NCI-H446 (cell line): ENCODE measurements at places on chromosomes 7 and 10.

DNA sequence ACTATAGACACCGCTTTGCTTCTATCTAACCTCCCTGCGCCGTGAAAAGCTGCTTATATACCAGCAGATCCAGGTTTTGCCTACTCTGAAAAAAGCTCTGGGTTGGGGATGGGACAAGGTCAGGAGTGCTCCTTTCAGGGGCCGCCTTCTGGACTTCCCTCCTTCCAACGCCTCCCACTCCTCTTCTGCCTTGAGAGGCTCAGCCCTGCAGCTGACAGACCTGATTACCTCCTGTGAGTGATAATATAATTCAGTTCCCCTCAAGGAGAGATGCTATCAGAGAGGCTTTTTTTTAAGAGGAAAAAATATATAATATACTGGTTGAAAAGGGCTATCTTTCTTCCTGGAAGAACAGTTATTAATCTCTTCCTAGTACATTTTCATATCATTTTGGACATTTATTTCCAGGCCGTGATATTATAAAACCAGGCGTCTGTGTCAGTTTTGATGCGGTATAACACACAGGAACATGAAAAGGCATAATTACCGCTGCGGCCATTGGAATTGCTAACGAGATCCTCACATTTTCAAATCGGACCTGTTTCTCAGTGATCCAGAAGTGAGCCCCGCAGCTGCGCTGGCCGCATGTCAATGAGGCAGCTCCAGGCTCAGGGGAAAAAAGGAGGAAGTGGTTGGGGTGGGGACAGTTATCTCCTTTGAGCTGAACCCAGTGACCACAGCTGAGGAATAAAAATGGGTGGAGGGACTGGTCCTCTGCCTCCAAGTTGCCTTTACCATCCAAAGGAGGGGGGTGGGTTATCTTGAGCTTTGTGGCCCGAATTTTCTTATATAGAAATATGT is 457.1 kb downstream of the TYW1 start:
- DNase-seq = no peak

DNA sequence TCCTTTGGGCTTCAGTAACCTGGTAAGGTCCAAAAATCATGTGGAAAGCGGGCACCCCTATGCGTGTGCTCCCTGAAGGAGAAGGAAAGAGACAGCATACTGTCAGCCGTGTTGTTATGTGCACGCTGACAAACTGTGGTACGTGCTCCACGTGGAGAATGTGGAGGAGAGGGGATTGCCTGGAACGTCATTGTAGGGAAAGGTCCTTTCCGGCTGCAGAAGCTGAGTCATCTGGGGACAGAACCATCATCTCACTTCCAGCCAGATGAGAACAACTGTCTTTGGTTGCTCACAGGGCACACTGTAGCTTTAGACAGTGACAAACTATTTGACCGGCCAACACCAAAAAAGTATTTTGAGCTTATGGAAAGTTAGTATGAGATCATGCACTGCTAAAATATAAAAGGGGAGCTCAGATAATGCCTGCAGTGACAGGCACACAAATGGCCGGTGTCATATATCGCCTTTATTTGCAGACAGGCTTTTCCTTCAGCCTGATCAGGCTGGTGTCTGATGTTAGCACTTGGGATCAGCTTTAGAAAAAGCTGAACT is 38.8 kb upstream of the GRB10 start:
- DNase-seq = no peak

DNA sequence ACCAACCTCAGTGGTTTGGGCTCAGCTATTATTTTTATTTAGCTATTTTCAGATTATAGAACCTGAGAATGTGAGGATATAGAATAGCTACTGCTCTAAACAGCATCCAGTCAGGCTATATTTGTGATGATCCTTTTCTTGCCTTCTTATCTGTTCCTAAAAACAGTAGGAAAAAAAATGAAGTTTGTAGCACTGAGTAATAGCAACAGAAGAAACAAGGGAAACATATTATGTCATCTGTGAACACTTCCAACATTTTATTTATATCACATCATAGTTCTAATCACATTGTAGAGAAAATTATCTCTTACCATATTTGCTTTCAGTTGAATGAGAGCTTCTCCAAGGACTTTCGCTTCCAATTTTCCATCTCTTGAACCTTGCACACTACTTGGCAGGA is 229.6 kb upstream of the PTPRZ1 start:
- no peak for DNase-seq

GRCh38 chr7:1727812-1728570 is 57.9 kb downstream of the ELFN1 start:
- no peak for DNase-seq

DNA sequence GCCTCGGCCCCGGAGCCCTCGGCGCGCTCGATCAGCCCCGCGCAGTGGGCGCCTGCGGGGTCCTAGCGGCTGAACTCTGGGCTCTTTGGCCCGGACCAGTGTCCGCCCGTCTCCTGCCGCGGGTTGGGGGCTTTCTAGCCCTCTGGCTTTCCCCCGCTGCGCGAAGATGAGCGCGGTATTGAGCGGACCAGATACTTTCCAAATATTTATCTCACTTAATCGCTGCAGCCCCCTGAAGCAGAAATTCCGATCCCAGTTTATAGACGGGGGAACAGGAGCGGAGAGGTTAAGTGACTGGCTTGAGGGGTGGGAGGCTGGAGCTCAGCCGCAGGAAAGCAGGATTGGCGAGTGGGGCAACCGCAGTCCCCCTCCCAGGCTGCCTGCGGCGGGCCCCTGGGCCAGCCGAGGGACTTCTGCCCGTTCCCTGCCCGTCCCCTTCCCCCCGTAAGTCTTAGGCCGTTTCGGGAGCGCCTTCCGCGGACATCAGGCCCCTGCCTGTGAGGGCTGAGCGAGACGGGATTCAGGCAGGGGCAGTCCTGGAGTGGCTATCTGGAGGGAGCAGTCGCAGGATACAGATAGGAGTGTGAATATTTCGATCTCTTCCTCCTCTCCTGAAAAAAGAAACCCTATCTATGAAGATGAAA is 565 bp downstream of the STRIP2 start:
- no peak for DNase-seq

- no peak for DNase-seq
Measured at GRCh38 chr7:159229683-159230475, 85.2 kb upstream of the VIPR2 start.

DNA sequence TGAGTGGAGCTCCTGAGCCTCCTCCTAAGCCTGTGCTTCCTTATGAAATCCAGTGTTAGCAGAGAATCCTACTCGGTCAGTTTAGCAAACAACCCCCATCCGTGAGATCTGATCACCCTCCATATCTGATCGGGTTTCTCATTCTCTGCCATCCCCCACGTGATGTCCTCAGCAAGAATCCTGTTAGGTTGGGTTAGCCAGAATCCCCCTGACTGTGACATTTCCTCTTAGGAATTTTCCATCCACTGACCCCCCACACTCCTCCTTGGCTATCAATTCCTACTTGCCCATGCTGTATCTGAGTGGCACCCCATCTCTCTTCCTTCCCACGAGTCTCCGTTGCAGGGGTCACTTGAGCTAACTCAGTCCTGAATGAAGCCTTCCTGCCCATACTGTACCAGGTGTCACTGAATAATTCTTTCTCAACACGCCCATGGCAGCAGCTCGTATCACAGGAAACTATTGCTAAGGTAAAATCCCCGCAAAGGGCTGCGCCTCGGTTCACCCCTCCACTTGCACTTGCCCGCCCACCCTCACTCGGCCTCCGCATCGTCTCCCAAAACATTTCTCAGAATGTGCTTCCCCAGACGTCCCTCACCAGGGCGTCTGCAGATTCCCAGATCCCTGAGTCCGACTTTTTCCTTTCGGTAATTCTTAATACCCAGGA is 44.1 kb downstream of the MYOF start:
- no peak for DNase-seq

- no peak for DNase-seq
Measured at GRCh38 chr7:36614959-36615358, 109.3 kb downstream of the AOAH start.

DNA sequence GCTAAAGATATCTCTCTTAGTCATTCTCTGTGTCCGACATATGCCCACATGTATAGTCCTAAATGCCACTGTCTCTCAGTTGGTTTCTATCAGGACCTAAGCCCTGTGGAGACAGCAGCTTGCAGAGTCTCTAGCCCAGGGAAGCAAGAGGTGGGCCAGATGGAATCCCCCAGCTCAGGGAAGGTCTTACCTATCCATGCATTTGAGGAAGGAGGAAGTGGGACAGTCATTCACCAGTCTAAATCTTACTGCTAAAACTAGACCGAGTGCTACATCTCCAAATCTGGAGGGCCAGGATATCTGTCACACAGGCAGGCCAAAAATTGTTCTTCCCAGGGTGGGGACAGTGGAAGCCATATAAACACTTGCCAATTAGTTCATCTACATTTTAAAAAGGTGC is 26.4 kb upstream of the HERPUD2 start:
- DNase-seq = no peak

DNA sequence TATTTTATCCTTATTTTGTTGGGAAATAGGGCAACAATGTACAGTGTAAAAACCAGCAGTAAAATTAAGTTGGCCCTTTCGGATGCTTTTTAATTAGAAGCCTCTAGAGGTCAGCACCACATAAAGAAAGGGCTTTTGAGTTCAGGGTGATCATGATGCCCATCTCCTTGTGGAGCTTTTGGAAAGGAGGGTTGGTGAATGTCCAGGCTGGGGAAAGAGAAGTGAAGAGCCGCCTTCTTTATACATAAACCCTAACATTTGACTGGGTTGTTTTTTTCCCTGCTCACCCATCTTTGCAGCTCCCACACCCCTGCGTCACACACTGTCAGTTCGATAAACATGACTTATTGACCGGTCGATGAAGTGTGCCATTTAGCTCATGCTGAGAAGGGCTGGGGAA is 29.8 kb downstream of the MTURN start:
- DNase-seq = peak; percentile 74

- no peak for DNase-seq
Measured at GRCh38 chr10:1788401-1788800, 51.1 kb upstream of the ADARB2 start.

DNA sequence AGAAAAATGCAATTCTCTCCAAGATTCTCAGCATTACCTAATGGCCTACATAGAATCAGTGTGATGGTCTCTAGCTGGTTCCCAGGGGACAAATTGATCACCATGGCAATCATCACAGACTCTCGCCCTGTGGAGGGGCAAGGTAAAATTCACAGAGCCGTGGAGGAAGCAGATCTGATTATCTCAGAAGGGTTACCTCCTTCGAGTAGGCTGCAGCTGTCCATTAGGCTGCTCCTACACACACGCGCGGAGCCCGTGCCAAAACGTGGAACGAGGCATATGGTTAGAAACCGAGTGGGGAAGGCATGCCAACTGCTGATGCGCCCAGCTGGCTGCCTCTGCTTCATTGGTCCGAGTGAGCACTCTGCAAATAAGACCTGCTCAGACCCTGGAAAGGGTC is 52.8 kb upstream of the PTER start:
- peak; percentile 87 for DNase-seq

DNA sequence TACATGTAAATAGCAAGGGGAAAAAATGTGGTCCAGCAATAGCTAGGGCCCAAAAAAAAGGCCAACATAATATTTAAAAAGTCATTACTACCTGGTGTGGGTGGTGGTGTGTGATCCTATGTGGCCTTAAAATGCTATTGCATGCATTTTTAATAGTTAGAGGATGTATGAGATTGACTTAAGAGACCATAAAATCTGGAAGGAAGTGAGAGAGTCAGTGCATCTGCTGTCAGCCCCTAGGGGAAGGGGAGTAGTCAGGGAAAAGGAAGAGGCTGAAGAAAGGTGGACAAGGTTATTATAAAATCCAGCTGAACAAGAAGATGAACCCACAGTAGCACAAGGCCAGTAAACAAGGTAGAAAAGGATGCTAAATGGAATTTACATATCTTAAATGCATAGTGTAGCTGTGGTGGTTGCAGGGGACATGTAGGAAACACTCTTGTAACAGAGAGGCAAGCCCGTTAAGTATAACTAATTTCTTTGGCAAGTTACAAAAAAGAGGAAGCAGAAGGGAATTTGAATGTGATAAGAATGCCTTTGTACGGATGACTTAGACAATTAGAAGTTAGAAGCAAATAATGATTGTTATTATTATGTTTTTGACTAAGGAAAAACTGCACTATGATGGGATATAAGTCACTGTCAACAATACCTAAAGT is 11.9 kb upstream of the NDUFA5 start:
- DNase-seq = no peak

- peak; percentile 44 for DNase-seq
Measured at GRCh38 chr7:142478479-142479220, 220.8 kb upstream of the PRSS58 start.

DNA sequence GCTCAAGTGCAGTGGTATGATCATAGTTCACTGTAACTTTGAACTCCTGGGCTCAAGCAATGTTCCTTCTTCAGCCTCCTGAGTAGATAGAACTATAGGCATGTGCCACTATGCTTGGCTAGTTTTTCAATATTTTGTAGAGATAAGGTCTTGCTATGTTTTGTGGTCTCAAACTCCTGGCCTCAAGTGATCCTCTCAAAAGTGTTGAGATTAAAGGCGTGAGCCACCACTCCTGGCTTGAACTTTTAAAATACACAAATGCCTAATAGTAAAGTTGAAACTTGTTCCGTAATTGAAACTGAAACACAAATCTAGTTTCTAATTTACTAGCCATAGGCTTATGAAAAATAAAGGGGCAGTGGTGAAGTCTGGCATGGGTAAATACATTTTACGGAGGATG is 65.7 kb downstream of the AP3M1 start:
- DNase-seq = no peak

DNA sequence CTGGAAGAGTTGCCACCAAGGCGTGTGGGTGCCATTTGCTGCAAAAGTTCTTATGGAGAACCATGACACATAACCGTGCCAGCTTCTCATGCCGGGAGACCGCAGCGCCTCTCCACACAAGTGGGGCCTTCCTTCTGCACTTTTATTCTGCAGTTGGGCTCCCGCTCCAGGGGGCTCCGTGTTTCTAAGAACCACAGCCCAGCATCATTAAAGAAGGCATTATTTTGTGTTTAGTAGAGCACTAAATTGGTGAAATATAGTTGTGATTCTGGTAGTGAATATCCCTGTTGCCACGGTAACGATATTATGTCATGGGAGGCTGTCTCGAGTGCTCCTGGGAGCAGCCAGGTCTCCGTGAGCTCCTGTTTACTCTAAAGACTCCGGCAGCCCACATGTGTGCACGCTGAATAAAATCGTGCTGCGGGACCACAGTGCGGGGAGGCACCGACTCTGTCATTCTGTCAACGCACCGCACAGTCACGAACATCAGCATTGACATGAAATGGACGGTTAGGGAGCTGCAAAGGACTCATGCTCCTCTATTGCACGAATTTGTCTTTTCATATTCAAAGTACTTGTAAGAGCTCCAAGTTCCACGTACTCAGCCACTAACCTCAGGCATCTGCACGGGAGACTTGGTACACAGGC is 68.8 kb upstream of the PITRM1 start:
- no peak for DNase-seq

- DNase-seq = no peak
Measured at GRCh38 chr10:47196691-47197090, 103.3 kb upstream of the GDF10 start.

GRCh38 chr7:79789584-79790345 is 336.3 kb upstream of the MAGI2 start:
- peak; percentile 55 for DNase-seq
